ENCODE measurements at places on chromosomes 5 and 9.

- no peak for DNase-seq
These were observed 198.9 kb downstream of the LURAP1L start for GRCh38 chr9:12973710-12974109.

- DNase-seq: no peak
These were observed 989.6 kb upstream of the ARRDC3 start for GRCh38 chr5:92372766-92373165.

DNA sequence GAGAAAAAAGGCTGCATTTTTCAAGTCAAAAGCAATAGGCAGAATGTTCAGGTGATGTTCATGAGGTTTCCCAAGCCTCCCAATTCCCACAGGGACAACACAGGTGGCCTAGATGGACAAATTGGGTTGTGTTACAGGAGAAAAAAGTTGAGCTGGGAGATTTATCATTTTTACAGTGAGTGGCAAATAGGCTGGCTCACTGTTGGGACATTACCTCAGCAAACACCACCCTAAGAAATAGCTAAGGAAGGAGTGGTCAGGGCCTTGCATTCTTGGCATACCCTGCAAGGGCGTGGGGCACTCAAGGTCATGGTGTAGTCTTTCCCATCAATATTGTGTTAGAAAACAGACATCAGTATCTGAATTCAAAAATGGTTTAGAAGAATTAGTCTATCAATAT, 23.3 kb upstream of the CPLANE1 start:
- DNase-seq: no peak

GRCh38 chr5:94632024-94632423, 13.6 kb downstream of the SLF1 start:
- DNase-seq: no peak

DNA sequence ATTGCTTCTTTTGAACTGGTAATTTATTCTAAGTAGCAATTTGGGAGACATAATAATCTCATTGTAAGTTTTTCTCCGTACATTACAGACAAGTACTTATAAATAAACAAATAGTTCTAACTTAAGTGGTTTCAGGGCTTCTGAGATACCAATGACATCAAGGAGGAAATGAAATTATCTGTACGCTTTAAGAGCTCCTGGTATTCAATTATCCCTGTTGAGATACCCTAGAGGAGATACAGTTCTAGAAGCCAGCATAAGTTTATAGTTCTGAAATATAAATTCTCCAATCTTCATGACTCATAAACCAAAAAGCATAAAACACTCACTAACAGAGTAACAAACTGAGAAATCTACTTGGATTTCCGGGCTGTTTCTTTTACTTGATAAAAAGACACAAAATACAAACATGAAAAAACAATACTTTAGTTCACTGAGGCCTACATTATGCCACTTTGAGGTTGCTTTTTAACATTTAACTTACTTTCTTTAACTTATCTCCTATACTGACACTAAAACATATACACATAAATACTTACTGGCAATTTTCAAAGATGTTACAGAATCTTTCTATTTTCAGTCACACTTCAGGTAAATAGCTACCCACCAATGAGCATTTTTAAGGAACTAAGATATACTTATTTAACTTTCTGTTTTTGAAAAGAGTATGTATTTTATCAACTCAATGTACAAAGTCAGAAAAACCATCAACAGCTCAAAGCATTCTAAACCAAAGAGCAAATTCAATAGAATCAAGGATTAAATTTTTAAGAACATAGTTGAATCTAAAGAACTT, 7.5 kb downstream of the DCTN4 start:
- DNase-seq: no peak

Data from esophagus squamous epithelium (tissue), 5 donors.